ENCODE measurements at places on chromosomes 12 and 14.

DNA sequence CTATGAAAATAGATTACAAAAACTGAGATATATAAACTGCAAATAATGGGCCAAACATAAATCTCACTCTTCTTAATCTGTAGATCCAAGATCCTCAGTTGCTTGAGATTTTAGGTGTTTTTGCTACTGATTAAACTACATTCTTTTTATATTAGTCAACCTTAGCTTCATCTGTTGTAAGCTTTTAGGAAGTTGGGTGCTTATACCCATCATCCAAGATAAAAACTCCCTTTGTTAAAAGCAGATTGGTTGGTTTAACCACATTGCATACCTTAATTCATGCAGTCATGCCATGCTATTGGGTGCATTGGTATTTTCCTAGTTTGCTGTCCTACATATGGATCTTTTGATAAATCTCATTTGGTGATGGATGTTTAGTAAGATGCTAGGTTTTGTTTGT, 46.2 kb upstream of the DIP2B start:
- no peak for DNase-seq

GRCh38 chr12:98719515-98720504, 74.7 kb downstream of the APAF1 start:
- no peak for DNase-seq

DNA sequence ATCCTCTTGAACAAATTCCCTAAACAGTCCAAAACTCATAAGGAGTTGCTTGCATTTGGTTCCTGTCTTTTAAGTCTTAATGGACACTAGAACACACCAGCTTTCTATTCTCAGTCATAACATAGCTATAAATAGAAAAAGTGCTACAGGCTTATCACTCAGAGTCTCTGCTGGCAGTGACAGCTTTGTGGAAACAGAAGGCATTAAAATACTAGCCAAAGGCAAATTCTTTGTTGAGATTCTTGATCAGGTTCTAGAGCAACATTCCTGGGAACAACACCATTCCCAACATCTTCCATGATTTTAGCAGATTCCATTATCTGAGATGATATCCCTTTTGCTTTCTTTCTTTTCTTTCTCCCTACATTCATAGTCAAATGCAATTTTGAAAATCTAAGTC, 207.7 kb upstream of the PLEKHG7 start:
- DNase-seq = no peak

- DNase-seq = no peak
These were observed 2.3 kb downstream of the KIF26A start for GRCh38 chr14:104140463-104141331.

GRCh38 chr12:88432531-88433490, 147.5 kb downstream of the KITLG start:
- DNase-seq = no peak

DNA sequence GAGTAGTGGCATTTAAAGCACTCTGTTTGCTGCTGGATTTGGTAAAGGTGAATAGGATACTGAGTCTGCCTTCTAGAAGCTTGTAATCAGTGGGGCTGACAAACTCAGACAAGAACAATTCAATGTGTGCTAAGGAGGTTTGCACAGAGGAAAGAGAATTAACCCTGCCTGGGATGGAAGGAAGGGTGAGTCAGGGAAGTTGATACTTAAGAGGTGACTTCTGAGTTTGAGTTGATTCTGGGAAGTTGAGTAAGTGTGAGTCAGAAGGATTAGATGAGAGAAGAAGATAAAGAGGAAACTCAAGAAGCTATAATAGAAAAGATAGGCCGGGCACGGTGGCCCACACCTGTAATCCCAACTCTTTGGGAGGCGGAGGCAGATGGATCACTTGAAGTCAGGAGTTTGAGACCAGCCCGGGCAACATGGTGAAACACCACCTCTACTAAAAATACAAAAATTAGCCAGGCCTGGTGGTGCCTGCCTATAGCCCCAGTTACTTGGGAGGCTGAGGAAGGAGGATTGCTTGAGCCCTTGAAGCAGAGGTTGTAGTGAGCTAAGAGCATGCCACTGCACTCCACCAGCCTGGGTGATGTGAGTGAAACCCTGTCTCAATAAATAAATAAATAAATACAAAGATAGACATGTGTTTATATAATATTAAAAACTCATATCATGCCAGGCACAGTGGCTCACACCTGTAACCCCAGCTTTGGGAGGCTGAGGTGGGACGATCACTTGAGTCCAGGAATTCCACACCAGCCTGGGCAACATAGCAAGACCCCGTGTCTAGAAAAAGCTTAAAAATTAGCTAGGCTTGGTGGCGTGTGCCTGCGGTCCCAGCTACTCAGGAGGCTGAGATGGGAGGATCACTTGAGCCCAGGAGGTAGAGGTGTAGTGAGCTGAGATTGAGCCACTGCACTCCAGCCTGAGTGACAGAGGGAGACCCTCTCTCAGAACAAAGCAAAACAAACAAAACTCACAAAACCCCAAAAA, 126.8 kb upstream of the CPM start:
- DNase-seq = no peak

DNA sequence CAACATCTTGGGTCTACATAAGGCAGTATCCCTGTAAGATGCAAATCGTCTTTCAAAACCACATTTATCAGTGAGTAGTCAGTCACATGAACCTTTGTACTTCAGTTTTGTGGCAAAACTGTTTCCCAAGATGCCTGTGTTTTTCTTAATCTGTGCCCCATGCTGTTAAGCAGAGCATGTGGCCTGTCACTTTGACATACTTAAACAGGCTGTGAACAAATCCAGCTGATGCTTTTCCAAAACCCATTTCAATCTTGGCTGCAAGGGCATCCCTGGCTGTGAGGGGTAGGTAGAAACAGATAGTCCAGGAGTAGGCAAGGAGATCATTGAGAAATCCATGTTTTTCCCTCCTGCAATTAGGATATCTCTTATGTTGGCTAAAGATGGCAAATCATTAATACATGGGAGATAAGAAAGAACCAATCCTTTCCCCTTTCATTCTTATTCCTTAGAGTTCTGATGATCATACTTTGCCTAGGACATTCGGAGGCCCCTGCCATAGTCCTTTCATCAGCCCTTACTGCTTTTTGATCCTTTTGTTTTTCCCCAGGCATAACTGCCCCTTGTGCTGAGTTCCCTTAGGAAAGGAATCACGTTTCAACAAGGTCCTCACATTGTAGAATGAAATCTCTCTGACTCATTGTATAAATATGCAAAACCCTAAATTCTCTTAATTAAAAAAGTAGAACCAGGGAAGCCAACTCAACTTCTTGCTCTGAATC, 121.1 kb upstream of the EEA1 start:
- DNase-seq = no peak

DNA sequence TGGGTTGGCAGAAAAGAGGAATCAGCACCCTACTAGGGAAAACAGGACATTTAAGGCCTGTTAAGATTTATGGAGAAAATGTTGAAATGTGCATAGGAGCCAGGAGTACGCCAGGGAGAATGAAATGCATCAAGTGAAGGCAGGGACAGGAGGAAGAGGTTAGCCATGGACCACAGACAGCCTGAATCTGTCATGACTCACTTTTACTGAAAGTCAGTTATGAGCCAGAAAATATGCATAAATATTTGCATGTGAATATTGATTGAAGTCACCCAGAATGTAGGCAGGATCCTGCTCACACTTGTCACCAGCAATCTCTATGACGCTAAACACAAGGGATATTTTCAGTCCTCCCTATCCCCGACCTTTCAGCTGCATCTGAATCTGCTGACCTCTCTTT, 25.1 kb upstream of the CDK17 start:
- DNase-seq = no peak

- DNase-seq = no peak
These were observed 95.8 kb upstream of the RAP1B start for GRCh38 chr12:68514807-68515411.

DNA sequence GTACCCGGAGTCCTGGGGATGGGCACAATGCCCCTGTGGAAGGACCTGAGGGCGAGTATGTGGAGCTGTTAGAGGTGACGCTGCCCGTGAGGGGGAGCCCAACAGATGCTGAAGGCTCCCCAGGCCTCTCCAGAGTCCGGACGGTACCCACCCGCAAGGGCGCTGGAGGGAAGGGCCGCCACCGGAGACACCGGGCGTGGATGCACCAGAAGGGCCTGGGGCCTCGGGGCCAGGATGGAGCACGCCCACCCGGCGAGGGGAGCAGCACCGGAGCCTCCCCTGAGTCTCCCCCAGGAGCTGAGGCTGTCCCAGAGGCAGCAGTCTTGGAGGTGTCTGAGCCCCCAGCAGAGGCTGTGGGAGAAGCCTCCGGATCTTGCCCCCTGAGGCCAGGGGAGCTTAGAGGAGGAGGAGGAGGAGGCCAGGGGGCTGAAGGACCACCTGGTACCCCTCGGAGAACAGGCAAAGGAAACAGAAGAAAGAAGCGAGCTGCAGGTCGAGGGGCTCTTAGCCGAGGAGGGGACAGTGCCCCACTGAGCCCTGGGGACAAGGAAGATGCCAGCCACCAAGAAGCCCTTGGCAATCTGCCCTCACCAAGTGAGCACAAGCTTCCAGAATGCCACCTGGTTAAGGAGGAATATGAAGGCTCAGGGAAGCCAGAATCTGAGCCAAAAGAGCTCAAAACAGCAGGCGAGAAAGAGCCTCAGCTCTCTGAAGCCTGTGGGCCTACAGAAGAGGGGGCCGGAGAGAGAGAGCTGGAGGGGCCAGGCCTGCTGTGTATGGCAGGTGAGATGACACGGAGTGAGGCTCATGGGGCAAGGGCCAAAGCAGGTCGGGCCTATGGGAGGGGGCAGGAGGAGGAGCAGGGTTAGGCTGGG, 4.5 kb downstream of the ARHGEF40 start:
- no peak for DNase-seq

DNA sequence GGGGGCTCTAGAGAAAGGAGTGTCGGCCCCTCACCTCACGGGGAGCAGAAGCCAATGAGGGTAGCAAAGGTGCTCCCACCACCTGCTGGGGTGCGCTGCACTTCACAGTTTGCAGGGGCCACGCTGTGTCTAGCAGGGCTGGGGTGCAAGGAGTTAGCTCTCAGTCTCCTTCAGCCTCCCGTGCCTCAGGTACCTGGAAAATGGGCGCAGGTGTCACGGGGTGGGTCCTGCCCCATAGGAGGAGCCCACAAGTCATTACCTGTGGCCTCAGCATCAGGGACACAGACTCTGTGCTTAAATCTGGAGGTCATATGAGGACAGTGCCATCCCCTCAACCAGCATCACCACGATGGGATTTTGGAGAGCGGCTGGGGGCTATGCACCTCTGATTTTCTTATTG, 326.7 kb downstream of the ADGRD1 start:
- no peak for DNase-seq

DNA sequence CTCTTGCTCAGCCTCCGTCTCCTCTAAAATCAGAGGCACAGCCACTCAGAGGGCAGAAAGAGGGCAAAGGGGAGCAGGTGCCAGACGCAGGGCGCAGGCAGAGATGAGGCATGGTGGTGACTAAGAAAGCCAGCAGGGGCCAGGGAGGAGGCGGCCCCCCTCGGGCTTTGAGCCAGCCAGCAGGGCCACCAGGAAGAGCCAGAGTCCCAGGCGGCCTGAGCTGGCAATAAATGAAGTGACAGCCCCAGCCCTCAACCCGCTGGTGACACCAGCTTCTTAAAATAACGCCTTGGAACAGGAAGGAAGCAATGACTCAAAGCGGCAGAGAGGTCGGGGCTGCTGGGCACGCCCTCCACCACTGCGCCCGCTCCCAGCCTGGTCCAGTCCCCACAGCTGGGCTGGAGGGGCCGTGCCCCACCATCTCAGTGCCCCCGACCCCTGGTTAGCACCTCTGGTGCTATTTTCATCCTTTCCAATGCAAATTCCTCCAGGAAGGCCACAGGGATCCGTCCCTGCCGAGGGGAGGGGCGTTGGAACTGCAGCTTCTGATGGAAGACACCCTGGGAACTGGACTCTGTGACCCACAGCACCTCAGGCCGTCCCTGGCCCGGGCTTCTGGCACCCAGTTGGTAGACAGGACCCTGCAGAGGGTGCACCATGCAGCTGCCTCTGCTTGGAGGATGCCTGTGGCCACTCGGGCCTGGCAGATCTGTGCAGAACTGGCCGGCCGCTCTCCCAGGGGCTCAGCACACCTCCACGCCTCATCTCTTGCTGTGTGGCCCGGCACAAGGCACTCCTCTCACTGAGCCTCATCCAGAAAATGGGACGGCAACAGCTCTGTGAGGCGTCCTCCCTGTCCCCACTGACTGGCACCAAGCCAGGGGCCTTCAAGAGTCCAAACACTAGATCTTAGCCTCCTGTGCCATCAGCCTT, 113.7 kb downstream of the NCOR2 start:
- peak; percentile 28 for DNase-seq

GRCh38 chr14:61246721-61247120, 34.4 kb downstream of the TMEM30B start:
- DNase-seq = no peak

Data from stimulated activated naive CD4-positive, alpha-beta T cell (primary cell).